ENCODE measurements at places on chromosomes 11 and 22.

GRCh38 chr11:7964873-7965272 lies 374 bp downstream of the NLRP10 start:
- DNase-seq: no peak

- no peak for DNase-seq
Measured at GRCh38 chr11:73394416-73395296, 18.5 kb downstream of the RELT start.

- no peak for DNase-seq
Measured at GRCh38 chr22:41487037-41487935, 18.4 kb downstream of the ACO2 start.

DNA sequence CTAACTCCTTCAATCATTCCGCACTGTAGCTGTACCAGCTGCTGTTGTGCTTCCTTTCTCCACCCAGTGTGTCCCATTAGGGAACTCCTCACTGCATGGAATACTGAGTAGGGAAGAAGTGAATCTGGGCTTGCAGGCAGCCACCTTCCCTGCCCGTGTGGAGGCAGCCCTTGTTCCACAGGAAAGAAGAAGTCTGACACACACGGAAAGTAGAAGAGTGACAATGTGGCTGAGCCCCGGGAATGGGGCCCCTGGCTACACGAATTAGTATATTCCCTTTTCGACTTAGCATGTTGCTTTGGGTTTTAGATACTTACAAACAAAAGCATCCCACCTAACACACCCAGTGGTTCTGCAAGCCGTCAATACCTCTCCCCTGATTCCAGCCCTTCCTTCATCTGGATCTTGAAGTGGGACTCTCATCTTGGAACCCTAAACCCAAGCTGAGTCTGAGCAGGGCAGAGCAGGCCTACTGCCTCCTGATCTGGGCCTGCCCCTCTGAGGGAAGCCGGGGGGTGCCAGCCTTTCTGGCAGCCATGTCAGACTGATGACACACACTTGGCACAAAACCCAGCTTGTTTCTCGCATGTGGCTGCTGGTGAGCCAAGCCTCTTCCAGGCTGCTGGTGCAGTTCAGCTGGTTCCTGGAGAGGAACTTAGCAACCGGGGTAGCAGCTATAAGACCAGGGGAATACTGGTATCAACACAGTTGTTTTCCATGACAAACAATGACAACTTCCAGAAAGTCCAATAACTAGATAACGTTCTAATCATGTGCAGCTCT lies 71.6 kb downstream of the C11orf58 start:
- peak; percentile 69 for DNase-seq

- DNase-seq: no peak
Measured at GRCh38 chr11:65781152-65781961, 581 bp upstream of the AP5B1 start.

DNA sequence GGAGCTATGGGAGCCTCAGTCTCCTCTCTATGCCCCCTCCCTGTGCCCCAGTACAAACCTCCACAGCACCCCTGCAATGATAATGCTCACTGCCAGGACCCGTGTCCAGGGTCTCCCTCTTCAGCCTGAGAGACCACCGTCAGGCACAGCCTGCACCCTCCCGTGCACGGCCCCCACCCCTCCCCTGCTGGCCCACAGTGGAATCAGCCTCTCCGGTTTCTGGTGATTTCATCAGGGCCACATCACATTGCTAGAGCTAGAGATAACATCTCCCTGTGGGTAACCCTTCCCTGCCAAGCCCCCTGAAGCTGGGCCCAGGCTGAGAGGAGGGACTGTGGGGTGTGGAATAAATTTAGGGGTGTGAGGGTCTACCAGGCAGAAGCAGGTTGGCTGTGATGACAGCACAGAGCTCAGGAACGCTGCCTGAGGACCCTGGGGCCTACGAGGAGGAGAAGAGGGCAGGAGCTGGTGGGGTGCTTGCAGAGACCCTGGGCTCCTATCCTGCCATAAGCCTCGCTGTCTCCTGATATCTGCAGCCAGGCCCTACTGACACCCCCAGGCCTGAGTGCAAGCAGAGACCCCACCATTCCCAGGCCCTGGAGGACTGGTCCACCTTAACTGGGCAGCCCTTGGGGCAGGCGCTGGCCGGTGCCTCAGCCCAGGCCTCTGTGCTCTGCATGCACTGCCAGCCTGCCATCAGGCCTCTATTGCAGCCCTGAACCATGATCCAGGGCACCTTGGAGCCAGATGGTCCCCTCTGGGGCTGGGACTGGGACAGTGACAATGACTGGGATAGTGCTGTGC lies at the start of gene KLHDC7B:
Gene KLHDC7B, plus strand, starts transcription at position 378 of the 804 bp plus-strand sequence. Its CDS starts 345 bp downstream, at position 723.
- DNase-seq: no peak

DNA sequence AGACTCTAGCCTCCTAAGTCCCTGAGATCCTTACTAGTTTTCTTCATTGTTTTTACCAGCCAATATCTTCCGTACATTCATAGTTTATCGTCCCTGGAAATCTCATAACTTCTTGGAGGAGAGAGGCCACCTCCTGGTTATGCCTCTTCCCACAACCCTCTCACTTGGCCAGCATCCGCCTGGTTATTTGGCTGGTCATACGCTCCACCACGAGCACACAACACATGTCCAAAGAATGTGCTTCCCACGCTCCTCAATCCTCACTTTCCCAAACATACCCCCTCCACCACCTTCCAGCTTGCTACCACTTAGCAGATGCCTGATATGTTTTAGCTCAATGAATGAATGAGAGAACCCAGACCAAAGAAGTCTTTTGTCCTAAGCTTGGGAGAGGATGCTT lies 83.5 kb upstream of the EIF3D start:
- no peak for DNase-seq

GRCh38 chr22:24727218-24727851 lies 47.2 kb downstream of the PIWIL3 start:
- DNase-seq: no peak

- no peak for DNase-seq
Measured at GRCh38 chr11:113862435-113862834, 12.9 kb downstream of the USP28 start.

DNA sequence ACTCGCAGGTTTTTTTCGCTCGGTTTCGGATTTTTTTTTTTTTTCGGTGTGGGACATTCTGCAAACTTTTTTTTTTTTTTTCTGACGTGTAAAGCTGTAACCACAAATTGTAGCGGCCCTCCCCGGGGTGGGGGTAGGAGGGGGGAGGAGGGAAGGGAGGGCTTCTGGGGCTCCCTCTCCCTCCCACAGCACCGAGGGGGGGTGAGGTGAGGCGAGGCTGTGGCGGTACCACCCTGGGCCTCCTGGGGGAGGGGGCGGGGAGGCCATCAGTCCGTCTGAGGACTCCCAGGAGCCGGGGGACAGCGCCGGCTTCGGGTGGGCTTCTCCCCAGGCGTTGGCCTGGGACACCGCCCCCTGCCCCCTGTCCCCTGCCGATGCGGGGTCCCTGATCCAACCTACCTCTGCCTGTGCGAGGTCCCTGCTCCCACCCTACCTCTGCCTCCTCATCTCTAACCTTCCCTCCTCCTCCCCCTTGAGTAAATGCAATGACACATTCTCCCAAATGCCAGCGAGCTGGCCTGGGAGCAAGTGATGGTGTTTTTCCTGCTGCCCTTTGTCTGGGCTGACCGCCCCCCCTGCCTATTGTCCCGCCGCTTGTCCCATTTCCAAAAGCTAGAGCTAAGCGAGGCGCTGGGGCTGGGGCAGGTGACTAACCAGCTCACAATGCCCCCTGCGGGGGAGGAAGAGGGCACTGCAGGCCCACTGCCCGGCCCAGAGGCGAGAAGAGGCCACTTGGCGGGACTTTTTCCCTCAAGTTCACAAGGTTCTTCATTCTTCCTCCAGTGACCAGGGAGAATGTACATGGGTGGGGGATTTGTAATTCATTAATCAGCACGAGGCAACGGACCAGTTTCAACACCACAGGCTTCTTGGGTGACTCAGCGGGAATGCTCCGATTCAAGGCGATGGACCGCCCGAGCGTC lies 511 bp upstream of the CLCF1 start:
- DNase-seq: peak; percentile 94

- DNase-seq: peak; percentile 77
Measured at GRCh38 chr11:86440305-86440716, 65.6 kb downstream of the CCDC81 start.

DNA sequence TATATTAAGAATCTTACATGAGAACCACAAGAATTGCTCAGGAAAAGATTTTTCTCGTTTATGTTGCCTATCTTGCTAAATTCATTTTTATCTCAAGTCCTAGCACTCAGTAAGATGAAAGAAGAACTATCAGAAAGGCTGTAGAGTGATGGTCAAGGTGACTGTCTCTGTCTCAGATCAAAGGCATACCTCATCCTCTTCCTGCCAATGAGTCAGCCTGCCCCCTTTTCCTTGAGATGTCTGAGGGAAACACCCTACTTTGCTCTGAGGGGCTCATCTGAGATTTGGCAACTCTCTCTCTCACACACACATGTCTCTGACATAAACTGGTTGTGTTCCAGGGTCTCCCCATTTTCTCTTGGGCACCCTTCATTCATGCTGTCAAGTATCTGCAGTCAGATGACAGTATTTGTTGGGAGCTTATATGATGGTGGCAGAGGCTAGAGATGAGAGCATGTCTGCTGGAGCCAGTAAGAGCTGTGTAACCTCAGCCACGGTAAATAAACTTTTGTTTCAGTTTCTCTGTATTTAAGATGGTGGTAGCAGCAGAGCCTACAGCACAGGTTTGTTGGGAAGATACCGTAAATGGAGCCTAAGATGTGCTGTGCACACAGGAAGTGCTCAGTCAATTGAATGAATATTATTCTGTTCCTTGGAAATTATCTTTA lies 1.6 kb downstream of the MMP27 start:
- no peak for DNase-seq

- no peak for DNase-seq
Measured at GRCh38 chr11:7905549-7905948, 25.5 kb downstream of the OR10A6 start.

- DNase-seq: no peak
Measured at GRCh38 chr22:22057617-22058378, 75.2 kb upstream of the TOP3B start.

DNA sequence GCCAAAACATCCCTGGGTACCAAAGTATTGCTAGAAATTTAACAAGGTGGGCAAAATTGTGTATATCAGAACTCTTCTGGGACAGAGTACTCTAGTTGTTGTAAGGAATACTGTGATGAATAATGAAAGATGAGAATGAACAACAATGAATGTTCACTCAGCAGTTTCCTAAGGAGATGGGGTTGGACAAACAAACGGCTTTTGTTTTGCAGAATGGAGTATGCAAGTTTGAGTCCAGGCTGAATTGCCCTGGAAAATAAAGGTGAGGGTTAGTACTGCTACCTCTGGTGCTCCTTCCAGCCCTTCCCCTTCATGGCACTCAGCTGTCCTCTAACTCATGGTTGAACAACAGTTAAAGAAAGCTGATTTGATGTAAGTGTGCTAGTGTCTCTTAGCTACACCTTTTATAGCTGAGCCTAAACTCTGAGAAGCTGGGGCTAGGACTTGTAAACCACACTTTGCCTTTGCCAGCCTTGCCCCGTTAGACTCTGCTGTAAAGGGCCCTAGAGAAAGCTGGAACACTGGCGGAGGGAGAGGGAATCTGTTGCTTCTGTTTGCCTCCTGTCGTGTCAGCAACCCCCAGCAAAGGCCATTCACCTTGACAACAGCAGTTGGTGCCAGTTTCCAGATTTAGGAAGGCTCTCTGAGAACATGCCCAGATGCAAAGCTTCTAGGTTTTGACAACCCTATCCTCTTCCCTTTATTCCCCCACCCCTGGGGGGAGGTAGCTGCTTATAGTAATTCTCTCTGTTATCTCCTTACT lies 41.2 kb upstream of the POLD3 start:
- no peak for DNase-seq

GRCh38 chr11:117230286-117230961 lies 1.4 kb downstream of the PCSK7 start:
- peak; percentile 47 for DNase-seq

GRCh38 chr11:102929972-102930371 lies 25.6 kb downstream of the MMP13 start:
- no peak for DNase-seq

DNA sequence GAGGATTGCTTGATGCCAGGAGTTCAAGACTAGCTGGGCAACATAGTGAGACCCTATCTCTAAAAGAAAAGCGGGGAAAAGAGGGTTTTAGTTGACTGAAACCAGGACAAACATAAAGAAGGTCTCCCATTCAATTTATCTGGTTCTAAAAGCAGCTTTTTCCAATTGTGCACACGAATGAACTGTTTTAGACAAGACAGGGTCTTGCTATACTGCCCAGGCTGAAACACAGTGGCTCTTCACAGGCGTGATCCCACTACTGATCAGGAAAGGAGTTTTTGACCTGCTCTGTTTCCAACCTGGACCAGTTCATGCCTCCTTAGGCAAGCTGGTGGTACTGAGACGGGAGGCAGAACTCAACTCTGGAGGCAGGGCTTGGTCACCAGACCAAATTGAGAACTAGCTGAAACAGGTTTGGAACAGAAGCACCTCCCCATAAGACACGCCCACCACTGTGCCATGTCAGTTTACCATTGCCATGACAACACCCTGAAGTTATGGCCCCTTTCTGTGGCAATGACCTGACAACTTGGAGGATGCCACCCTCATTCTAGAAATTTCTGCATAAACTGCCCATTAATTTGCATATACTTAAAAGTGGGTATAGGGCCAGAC lies 2.8 kb upstream of the NUCB2 start:
- DNase-seq: no peak

- DNase-seq: no peak
Measured at GRCh38 chr11:47918882-47919495, 61.4 kb upstream of the PTPRJ start.

DNA sequence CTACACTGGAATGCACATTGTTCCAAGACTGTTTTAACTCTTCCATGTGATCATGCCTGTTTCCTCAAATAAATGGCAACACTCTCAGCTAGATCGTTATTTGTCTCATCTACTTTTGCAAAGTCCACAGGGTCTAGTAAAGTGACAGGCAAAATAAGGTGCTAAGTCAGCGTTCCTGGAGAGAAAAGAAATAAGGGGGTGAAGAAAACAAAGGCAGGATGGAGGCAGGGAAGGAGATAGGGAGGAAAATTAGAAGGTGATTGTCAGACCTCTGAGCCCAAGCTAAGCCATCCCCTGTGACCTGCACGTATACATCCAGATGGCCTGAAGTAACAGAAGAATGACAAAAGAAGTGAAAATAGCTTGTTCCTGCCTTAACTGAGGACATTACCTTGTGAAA lies 132.1 kb downstream of the RAB38 start:
- DNase-seq: no peak

DNA sequence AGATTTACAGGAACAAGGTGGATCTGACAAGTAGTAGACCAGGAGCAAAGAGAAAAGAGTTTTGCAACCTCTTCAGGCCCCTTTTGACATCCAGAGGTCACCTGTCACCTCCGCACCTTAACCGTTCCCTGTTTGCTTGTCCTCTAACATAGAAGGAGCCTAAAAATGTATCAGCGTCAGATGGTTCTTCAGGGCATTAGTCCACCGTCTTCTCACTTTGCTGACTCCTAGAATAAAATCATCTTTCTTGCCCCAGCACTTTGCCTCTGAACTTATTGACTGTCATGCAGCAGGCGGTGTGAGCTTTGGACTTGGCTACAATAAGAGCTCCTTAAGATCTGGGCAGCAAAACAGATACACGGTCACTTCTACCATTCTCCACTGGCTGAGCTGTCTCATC lies 339.7 kb upstream of the B3GAT1 start:
- DNase-seq: peak; percentile 32
